ENCODE measurements at places on chromosomes 12 and 14.
A peak's percentile ranks its signal among the peaks of the same experiment; 100 is the strongest.

DNA sequence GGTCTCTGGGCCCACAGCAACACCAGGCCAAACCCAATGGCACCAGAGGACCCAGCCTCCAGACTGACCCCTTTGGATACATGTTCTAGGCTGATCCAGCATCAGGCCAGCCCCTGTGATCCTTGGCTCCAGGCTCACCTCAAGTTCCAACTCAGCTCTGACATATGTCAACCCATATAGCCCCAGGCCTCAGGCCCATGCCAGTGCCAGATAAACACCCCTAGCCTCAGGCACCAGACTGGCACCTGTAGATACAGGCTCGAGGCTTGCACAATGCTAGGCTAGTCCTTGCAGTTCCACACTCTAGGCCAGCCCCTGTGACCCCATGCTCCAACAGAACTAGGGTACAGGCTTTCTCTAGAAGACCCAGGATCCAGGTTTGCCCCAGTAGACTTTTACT, 287.5 kb downstream of the KCNC2 start:
- DNase-seq, result no peak

DNA sequence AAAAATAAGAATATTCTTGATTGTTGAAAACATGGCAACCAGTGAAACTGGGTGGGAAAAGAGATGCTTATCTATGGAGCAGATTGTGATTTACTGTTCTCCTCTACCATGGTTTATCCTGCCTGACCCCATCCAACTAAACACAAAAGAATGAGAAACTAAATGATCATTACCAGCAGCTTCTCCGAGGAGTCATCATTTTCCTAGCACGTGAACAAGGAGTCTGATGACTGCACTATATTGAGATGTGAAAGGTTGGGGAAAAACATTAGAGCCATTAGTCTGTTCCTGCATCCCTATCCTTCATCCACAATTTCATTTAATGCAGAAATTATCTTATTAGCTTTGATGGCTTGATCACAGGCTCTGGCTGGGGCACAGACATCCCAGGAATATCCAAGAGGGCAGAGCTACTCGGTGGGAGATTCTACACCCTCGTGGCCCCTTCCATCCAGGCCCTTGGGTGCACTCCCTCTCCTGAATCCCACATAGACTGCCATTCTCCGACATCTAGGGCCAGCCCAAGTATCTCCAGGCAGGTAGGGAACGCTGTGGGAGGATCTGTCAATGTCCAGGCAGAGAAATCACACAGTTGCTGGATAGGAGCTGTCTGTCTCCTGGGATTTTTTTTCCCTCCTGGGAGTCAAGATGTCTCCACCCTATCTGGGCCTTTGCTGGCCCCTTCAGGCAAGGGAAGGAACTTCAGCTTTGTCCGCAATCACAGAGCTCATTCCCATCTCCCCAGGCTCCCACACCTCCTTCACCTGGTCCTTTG, 43.3 kb upstream of the DHRS4 start:
- peak; percentile 62 for DNase-seq

DNA sequence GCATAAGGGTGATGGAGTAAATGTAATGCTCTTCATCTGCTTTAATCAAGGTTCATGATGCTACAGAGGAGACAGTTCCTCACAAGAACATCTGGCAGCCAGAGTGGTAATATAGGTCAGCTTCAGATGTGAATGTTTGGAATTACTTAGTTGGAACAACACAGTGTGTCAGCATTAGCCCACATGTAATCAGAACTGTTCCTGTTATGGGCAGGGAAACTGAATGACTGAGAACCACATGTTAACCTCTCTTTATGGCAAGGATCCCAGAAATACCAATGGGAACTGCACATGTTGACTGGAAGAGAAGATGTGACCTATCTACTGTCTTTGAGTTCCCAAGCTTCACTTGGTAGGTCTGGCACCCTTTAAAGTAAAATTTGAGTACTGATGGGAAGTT, 390.1 kb upstream of the PDE3A start:
- no peak for DNase-seq

- no peak for DNase-seq
Observed at GRCh38 chr14:67477926-67478799, 10.4 kb downstream of the TMEM229B start.

DNA sequence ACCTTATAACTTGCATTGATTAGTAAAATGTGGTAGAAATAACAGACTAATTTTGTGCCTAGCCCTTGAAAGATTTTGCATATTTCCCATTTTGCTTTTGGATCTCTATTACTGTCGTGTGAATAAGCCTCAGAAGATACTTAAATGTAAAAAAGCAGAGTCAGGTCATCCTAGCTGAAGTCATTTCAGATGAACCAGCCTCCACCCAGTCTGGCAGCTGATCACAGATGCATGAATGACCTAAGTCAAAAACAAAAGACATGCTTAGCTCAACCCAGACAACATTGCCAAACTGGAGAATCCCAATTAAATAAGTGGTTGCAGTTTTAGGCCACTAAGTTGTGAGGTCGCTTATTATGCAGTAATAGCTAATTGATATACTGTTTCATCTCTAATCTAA, 349.9 kb downstream of the C12orf50 start:
- no peak for DNase-seq

DNA sequence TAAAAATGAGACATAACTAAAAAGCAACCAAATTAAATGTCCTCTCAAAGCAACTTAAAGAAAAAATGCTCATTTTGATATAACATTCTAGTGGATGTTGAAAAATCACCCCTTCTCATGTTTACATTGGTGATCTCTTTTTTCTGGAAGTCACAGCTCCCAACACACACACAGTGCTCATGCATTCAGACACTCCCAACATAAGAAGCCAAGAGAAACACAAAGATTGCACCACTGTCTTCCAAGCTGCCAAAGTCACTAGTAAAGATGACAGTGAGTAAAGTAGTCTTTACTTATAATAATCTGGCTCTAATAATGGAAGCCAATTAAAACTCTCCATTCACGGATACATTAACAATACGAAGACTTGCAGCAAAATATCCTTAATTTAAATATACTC, 218.4 kb downstream of the NTF3 start:
- DNase-seq, result no peak

- no peak for DNase-seq
Observed at GRCh38 chr14:77708749-77709148, 846 bp downstream of the SLIRP start.

- no peak for DNase-seq
Observed at GRCh38 chr12:48486679-48487078, 4.4 kb downstream of the C12orf54 start.

GRCh38 chr12:51951199-51951842, at the start of gene ACVR1B:
TSS of gene ACVR1B (plus strand) at chr12:51951699. CDS start at chr12:51951744, 45 bp downstream.
- peak; percentile 98 for DNase-seq

DNA sequence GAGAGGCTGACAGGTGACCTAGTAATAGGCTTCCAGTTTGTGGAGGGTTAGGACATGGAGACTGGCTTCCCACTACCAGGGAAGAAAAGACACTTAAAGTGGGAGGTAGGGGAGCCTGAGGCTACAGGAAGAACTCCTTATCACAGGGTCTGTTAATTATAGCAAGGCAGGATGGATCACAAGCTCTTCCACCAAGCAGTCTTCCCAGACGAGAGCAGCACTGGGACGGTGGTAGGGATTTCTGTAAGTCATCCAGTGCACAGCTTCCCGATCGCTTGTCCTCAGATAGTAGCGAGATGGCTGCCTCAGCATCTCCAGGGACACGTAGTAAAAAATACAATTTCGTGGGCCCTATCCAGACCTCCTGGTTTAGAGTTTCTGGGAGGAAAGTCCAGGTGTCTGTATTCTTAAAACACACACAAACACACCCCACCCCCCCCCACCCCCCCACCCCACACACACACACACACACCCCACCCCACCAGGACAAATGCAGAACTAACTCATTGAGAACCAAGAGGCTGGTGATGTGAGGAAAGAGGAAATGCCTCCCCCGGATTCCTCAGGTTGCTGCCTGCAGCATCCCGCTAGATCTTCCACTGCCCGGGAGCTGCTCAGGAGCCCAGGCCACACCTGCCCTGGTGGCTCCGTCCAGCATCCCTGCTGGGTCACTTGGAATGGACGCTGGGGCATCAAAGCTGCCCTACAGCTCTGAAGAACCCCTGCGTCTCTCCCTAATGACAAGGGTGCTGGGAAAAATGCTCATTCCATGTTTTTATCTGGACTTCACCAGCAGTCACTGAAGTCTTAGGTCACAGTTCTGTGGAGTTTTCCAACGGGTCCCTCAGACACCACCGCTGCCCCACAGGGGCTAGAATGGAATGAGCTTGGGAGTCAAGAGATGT, 307.2 kb downstream of the CACNA1C start:
- no peak for DNase-seq

- DNase-seq, result no peak
Observed at GRCh38 chr12:55815473-55815872, 2.1 kb downstream of the SARNP start.

GRCh38 chr12:58455136-58455535, 465.2 kb downstream of the LRIG3 start:
- DNase-seq, result no peak

DNA sequence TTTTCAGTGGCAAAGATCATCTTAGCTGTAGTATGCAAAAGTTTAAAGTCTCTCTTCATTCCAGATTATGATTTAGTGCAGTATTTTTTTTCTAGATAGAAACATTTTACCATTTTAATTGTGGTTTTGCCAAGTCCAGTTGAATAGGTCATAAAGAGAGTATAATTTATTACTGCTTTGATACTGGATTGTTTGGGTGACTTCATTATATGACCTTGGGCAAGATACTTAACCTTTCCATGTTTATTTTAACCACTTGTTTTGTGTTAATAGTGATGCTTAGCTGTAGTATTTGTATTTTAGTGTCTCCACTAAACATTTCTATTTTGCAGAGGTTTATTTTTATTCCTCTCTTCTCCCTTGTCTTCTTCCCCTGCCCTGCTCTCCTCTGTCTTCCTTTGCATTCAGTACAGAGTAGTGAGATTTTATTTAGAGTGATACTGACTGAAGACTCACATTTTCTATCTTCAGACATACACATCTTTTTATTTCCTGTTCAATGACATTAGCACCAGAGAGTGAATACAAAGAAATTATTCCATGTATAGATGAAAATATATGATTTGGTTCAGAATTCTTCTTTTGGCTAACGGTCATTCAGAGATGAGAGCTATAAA, 215.2 kb downstream of the ERC1 start:
- no peak for DNase-seq

- no peak for DNase-seq
Observed at GRCh38 chr12:124727922-124728321, 135.7 kb downstream of the SCARB1 start.

DNA sequence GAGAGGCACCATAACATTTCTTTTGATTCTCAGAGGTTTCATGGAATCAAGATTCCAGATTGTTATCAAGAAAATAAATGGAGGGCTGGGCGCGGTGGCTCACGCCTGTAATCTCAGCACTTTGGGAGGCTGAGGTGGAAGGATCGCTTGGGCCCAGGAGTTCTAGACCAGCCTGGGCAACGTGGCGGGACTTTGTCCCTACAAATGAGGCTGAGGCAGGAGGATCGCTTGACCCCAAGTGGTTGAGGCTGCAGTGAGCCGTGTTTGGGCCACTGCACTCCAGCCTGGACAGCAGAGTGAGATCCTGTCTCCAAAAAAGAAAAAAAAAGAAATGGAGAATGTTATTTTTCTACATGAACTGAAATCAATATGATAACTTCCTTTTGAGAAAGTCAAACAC, 1.3 kb downstream of the SLC39A9 start:
- no peak for DNase-seq

GRCh38 chr14:51972566-51972965, 16.8 kb upstream of the RTRAF start:
- no peak for DNase-seq

DNA sequence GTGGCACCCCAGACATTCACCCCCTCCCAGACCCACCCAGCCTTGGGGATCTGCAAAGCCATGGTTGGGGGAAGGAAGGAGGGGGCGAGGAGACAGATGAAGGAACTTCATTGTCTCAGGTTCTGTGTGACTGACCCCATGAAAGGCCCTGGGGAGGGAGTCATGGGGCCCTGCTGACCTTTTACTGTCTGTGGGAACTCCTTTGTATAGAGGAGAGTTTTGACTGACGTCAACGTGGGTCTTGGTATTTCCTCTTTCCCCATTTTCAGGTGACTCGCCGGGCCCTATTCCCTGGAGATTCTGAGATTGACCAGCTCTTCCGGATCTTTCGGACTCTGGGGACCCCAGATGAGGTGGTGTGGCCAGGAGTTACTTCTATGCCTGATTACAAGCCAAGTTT, 3.1 kb upstream of the RAB5B start:
- DNase-seq, result no peak

DNA sequence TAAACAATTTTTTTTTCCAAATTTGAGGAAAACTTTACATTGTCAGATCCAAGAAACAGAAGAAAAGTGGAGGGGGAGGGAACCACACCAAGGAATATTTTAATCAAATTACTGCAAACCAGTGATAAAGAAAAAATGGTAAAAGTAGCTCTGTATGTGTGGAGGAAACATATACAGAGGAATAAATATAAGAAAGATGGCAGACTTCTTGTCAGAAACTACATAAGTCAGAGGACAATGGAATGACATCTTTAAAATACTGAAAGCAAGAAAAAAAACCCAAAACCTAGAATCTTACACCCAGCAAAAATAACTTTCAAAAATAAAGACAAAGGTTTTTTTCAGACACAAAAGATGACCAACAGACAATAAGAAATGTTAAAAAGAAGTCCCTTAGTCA, 10.2 kb upstream of the LLPH start:
- no peak for DNase-seq

DNA sequence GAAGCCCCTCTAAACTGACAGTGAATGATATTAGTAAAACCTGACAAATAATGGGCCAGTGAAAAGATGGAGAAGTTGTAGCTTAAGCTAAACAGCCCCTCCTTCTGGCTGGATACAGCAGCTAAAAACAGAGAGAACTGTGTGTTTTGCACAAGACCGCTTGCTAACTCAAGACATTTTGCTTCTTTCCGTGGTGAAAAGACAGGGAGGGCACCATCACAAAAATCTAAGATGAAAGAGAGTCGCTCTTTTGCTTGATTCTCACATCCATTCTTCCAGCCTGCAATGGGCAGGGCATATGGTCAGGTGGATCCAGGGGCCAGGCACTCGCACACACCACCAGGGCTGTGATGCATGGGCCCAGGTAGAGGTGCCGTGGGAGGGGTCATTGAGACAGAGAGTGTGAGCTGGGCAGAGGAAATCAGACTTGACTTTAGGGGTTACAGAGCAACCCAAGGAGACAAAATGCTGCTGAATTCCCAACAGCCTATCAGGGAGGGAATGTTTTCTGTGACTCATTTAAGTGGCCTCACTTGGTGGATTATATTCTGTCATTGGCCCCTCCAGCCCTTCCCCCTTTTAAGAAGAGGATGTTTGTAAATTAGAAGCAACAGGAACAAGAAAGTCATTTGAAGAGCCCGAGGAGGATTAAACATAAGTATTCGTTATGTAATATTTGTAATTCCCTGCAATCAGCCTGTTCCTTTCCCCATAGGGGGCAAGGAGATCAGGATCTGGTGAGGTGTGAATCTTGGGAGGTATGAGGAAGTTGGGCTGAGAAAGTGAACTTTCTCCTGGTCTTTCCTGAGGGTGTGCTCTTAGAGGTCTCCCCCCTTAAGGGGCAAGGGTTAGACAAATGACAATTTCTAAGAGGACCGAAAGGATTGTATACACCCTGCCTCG, 12.3 kb downstream of the EMP1 start:
- DNase-seq, result peak; percentile 61

GRCh38 chr14:56099081-56099797, 19.0 kb upstream of the PELI2 start:
- no peak for DNase-seq

- DNase-seq, result no peak
Observed at GRCh38 chr12:28286352-28286751, 96.1 kb downstream of the CCDC91 start.

- DNase-seq, result no peak
Observed at GRCh38 chr14:101037021-101037817, 133.7 kb upstream of the RTL1 start.
